ENCODE measurements at places on chromosomes 11 and 22.

DNA sequence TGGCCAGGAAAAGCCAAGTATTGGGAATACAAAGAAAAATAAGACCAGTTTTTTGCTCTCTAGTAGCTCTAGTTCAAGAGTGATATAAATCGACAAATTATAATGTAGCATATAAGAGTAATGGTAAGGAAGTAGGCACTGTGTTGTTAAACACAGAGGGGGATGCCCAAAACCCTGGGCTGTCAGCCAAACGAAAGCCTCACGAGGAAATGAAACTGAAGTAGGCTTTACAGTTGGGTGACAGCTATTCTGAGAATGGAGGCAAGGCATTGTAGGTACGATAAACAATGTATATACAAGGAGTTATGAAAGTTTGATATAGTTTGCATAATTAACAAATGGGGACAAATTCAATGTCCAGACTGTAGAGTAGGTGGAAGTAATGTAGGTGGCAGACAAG is 176.4 kb downstream of the FAM181B start:
- no peak for DNase-seq

DNA sequence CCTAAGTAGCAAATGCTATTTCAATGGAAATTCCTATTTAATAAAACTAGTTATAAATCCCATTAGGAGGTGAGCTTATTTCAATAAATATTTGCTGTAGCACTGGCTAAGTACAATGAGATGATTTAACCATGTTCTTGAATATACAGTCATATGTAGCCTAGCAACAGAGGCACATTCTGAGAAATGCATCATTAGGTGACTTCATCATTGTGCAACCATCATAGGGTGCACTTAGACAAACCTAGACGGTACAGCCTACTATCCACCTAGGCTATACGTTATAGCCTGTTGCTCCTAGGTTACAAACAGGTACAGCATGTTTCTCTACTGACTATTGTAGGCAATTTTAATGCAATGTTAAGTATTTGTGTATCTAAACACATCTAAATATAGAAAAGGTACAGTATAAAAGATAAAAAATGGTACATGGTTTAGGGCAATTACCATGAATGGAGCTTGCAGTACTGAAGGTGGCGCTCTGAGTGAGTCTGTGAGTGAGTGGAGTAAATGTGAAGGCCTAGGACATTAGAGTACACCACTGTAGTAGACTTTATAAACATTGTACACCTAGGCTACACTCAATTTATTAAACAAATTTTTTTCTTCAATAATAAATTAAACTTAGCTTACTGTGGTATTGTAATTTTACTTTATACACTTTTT is 350.1 kb downstream of the CASP12 start:
- DNase-seq: no peak

DNA sequence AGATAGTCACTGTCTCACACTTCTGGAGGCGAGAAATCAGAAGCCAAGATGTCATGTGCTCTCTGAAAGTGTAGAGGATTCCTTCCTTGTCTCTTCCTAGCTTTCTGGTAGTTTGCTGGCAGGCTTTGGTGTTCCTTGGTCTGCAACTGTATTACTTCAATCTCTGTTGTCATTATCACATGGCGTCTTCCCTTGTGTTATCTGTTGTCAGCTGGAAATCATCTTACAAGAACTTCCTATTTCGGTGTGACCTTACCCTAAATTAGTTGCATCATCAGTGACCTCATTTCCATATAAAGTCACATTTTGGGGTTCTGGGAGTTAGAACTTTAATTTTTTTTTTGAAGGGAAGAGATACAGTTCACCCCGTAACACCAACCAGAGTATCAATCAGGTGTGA is 3.3 kb upstream of the LIN7C start:
- no peak for DNase-seq

DNA sequence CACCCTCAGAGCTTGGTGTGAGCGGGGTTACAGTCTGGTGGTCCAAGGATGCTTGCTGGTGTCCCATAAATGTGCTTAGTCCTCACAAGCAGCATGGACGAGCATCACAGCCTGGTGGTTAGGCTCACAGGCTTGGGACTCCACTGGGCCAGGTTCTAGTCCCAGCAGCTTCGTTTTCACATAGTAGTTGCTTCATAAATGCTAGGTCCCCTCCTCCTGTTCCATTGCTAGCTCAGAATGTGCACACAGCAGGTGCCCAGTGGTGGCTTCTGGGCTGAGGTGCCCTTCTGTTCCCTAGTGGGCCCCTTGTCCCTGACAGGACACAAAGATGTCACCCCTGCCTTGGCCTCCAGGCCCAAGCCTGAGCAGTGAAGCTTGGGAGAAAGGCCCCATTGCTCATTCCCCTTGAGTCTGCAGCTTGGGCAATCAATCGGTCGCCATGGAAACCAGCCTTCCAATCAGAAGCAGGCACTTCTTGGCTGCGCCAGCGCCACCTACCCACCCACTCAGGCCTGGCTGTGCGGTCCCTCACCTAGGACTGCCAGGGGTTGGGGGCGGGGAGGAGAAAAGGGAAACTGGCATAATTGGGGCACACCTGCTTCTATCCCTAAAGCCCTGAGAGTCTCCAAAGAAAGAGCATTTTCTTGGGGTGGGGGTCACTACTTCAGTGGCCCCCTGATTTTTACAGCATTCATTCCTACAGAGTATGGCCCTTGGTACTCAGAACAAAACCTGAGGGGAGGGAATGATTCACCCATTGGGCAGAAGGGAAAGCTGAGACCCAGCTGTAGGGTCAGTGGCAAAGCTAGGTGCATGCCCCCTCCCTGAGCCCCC is 48.1 kb downstream of the CYTH4 start:
- peak; percentile 62 for DNase-seq

DNA sequence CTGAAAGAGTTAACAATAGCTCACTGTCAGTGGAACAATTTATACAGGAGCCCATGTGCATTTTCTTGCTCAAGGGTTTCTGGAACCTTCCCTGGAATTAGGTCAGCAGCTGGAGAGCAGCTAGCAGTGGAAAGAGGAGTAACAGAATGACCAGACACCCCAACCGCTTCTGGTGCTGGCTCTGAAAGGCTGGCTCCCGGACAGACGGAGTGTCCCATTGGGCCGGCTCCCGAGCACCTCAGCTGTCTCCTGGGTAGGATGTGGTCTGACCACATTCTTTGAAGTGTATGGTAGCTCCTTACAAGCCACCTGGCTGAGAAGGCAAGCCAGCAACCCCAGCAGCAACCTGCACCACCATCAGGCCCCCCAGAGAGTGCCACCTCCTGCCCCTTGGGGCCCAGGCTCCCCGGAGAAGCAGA is 44.7 kb downstream of the ABTB2 start:
- DNase-seq: no peak

- DNase-seq: no peak
Measured at GRCh38 chr11:35983981-35984380, 40.1 kb downstream of the LDLRAD3 start.

DNA sequence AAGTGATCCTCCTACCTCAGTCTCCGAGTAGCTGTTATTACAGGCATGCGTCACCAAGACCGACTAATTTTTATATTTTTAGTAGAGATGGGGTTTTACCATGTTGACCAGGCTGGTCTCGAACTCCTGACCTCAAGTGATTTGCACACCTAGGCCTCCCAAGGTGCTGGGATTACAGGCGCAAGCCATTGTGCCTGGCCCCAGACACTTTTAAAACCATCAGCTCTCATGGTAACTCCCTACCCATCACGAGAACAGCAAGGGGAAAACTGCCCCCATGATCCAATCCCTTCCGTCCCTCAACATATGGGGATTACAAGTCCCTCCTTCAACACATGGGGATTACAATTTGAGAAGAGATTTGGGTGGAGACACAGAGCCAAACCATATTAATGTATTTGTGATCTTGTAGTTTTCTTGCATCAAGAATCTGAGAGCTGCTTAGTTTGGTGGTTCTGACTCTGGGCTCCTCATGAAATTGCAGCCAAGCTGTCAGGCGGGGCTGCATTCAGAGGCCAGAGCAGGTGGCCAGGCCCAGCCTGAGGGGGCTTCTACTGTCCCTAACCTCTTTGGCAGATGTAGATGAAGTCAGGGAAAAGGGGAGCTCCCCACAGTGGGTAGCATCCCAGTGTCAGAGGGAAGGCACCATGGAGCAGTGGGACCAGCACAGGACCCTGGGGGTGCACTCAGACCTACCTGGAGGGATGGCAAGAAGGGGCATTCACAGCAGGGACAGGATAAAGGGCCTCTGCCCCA is 31.2 kb upstream of the PRAME start:
- no peak for DNase-seq

DNA sequence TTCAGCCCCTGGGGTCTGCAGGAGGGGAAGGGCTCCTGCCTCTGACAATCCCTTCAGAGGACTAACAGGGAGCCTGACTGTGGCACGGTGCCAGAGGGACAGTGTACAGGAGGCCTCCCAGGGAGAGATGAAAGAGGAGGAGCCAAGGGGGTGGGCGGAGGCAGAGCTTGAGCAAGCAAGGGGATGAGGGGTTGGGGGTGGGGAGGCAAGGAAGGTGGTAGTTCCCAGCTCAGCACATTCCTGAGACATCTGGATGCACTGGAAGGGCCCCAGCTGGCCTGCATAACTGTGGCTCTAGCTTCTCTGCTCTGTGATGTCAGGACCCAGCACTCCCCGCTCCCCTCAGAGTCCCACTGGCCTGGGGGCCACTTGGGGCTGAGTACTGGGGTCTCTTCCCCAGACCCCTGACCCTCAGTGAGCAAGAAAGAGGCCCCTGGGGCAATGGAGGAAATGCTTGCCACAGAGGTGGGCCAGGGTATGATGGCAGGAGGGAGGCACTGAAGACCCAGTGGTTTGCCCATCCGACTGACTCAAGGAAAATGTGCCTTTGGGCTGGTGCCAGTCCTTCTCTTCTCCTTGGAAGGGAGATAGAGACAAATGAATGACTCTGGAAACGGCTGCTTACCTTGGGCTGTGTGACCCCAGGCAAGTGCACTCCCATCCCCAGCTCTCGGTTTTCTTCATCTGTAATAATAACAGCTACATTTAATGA is 13.3 kb downstream of the CREB3L1 start:
- DNase-seq: no peak

DNA sequence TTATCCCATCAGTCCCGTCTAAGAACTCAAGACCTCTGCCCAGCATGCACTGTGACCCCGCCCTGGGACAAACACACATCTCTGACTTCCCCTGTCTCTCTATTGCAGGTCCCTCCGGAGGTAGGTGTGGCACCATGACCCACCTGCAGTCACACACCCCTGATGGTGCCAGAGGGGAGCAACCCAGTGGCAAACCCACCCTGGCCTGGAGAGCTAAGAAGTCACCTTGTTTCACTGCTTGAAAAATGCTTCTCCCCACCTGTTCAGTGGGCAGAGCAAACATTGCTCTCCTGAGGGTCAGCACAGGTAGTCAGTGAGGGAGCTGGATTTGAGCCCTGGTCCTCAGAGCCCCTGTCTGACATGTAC is 23.9 kb downstream of the CAPN1 start:
- DNase-seq: no peak

DNA sequence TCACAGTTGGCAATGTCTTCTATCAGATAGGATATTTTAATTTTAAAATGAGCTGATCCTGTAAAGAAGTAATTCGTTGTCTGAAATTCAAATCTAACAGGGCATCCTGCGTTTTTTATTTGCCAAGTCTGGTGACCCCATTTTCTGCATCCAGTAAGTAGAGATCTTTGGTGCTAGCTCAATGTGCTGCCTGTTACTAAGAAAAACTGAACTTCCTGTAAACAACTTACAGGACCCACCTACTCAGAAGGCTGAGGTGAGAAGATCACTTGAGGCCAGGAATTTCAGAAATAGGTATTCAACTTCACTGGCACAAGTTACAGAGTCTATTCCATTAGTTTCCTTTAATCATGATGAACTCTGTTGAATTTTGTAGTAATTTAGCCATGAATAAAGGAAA is 4.0 kb downstream of the ARL14EP start:
- no peak for DNase-seq

- DNase-seq: no peak
Measured at GRCh38 chr22:48423481-48423911, 1404.2 kb downstream of the BRD1 start.

GRCh38 chr11:85096939-85097338 is 530.2 kb downstream of the DLG2 start:
- DNase-seq: no peak

DNA sequence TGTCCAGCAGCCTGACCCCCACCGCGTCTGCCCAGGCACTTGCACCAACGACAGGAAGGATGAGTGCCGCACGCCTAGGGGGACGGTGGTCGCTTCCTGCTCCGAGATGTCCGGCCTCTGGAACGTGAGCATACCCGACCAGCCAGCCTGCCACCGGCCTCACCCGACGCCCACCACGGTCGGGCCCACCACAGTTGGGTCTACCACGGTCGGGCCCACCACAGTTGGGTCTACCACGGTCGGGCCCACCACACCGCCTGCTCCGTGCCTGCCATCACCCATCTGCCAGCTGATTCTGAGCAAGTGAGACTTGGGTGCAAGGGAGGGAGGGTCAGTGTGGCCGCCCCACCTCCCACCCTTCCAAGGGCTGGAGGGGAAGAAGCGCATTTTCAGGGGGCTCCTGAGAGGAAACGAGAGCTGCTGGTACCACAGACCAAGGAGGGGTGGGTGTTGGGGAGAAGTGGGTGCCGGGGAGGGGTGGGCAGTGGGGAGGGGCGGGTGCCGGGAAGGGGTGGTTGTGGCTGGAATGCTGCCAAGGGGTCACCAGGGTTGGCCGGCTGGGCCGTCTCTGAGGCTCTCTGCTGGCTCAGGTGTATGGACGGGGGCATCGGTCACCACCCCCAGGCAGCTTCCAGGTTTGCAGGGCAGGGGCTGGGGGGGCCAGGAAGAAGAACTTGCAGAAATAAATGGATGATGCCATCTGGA is 27.7 kb upstream of the MUC5B start:
- no peak for DNase-seq

- no peak for DNase-seq
Measured at GRCh38 chr11:79396001-79396400, 44.8 kb downstream of the TENM4 start.

- DNase-seq: no peak
Measured at GRCh38 chr11:72511393-72512047, 77.2 kb upstream of the CLPB start.

DNA sequence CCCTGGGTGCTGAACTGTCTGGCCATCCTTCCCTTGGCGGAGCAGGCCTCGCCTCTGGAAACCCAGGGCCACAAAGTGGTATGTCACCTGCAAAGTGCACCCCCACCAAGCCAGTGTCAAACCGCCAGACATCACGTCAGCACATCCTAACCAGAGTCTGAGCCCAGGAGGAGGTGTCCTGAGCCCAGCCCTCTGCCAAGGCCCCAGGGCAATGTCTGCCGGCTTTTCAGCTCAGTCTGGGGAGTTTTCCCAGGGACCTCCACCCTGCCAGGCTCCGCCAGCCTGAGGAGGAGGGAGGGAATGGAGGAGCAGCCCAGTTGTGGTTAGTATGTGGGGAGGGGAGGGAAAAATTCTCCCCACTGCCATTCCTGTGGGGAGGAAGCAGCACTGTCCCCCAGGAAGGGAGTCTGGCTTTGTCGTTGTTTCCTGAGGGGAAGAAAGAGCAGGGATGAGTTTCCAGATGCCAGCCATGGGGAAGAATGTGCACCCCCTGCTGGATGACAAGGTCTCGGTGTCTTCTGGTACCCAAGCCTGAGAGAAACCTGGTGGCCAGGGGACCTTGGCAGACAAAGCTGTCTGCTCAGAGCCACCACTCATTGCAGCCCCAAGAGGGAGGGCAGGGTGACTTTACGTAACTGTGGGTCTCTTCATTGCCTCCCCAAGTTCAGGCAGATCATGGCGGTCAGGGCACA is 81.4 kb upstream of the CD82 start:
- DNase-seq: peak; percentile 28

All from dermis microvascular lymphatic vessel endothelial cell (primary cell).